ENCODE measurements at places on chromosomes 12 and 14.

DNA sequence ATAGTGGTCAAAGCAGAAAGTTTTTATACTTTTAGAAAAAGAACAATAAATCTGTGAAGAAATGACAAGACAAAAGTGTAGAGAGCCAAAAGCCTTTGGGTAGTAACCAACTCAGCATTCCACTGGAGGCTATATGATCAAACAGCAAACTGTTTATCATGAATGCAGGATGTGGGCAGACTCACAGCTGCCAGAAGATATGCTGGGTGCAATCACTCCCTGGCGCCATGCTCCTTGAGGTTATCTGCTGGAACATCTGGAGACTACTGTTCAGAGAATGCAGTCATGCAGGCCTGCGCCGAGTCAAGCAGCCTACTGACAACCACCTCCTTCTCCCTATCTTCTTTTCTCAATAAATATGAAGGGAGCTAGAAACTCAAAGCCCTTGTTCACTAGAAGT lies 49.0 kb upstream of the SLC8A3 start:
- no peak for DNase-seq

DNA sequence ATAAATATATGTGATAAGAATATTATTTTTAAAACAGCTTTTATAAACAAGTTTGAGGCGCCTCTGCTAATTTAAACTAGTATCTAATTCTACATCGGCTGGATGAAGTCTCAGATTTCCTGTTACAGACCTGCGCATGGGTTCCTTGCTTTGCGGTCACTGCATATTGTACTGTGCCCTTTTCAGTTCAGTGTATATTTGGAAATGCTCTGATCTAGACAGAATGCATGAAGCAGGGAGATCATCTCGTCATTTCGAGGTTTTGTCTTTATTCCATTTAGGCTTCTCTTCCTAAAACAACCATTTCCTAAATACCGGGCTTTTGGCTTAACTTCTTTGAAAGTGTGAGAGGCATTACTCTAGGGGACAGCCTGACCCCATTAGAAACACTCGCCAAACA lies 25.6 kb downstream of the CRACR2A start:
- DNase-seq = no peak

GRCh38 chr12:27201169-27201568 lies 42.9 kb upstream of the STK38L start:
- no peak for DNase-seq

DNA sequence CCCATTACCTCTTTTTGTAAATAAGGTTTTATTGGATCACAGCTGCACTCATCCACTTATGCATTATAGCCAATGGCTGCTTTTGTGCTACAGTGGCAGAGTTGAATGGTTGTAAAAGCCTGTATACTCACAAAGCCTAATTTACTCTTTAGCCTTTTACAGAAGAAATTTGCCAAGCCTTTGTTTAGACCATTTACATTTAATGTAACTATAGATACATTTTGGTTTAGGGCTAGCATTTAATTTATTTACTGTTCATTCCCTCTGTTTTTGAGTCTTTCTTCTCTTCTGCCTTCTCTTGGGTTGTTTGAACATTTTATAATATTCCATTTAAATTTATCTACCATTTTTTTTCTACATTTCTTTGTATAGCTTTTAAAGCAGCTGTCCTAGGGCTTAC lies 217.1 kb upstream of the AMIGO2 start:
- no peak for DNase-seq

DNA sequence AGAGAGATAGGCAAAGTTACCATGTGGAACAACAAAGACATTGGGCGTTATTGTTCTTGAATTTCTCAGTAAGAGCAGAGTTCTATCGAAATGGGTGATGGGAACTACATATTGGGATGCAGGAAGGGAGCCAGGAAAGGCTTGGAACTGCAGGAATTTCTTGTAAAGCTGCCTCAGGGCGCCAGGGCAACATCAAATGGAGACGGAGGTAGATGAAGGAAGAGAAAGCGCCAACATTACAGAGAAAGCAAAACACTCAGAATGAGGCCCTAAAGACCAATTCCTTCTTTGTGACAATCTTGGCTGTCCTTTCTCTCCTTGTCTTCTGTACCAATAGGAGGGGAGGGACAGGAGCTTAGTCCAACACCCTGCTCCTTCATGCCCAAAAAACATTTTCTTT lies 148.4 kb downstream of the RPAP3 start:
- DNase-seq = no peak

GRCh38 chr12:122659579-122659978 lies 43.6 kb downstream of the HCAR2 start:
- DNase-seq = no peak

Measured in NCI-H1048 (cell line).